ENCODE measurements at places on chromosomes 7 and 10. TPM values are rescaled to one million over a fixed set of nuclear protein-coding genes. Genes with fewer than 3 reads are reported as not detected.

- H3K4me3 ChIP-seq = no peak overlapping the region
- no peaks in the 10 kb centered on the region for H3K4me1 ChIP-seq
Observed at GRCh38 chr7:42545049-42545724, 308.2 kb upstream of the GLI3 start.

DNA sequence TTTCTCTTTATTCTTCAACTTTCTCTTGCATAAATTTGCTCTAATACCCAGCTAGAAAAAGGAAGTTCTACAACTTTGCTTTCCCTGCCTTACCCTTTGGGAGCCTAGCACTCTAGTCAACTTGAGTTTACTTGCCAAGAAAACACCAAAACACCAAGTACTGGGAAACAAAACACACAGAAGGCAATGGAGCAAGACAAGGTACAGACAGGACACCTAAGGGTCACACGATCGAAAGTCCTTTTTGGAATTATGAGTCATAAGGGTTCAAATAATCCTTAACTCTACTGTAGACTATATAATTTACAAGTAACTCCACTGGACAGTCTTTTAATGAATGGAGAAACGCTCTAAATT, 42.6 kb upstream of the ANAPC16 start:
- DNase-seq = no peak
- H3K27ac ChIP-seq = no peak overlapping the region
- no peak overlapping the region for H3K4me3 ChIP-seq
- H3K4me1 ChIP-seq = peaks cover 4% of the 10 kb centered on the region

DNA sequence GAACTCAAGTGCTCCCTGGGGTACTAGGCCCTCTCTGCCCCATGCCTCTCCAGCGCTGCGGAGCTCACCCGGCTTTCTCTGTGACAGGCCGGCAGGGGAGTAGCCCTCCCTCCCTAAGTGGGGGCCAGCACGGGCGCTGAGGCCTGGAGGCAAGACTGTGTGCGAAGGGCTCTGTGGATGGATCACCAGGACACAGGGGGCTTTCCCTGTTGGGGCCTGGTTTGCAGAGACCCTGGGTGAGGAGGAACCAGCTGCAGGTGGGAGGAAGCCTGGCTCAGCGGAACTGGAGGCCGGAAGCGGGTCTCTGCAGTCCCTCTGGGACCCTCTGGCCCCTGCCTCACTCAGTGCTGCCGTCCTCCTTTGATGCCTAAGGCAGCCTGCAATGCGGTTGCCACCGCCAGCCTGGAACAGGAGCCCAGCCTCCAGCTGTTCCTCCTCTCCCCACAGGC, 106.0 kb downstream of the CYTH3 start:
- H3K36me3 ChIP-seq = peaks cover 33% of the 10 kb centered on the region
- DNase-seq = no peak
- H3K27me3 ChIP-seq = no peaks in the 10 kb centered on the region
- peaks cover 11% of the 10 kb centered on the region for H3K4me1 ChIP-seq
- H3K4me3 ChIP-seq = no peak overlapping the region

GRCh38 chr7:46034056-46034768, 113.1 kb upstream of the IGFBP3 start:
- H3K27me3 ChIP-seq = no peaks in the 10 kb centered on the region
- H3K4me3 ChIP-seq = no peak overlapping the region
- DNase-seq = peak; percentile 33
- H3K4me1 ChIP-seq = no peaks in the 10 kb centered on the region

DNA sequence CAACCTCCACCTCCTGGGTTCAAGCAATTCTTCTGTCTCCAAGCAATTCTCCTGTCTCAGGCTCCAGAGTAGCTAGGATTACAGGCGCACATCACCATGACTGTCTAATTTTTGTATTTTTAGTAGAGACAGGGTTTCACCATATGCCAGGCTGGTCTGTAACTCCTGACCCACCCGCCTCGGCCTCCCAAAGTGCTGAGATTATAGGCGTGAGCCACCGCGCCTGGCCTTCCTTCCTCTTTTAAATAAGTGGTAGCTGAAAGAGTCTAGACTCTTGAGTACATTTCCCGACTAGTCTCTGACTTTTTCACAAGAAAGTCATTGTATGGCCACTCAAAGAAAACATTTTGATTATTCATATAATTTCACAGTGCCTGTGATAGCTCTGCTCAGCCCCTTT, 636.2 kb upstream of the ANKRD30A start:
- H3K27me3 ChIP-seq = no peaks in the 10 kb centered on the region
- H3K27ac ChIP-seq = no peak overlapping the region
- no peaks in the 10 kb centered on the region for H3K36me3 ChIP-seq
- no peak for DNase-seq
- peaks cover 2% of the 10 kb centered on the region for H3K4me1 ChIP-seq

The TMEM213 gene
- not detected for total RNA-seq

The ZNF679 gene
- total RNA-seq = not detected

The SLC26A5 gene
- total RNA-seq = not detected

The POLR1F gene
- 16.9 TPM for total RNA-seq

The SEMA3D gene
- 12.1 TPM for total RNA-seq

The WNT2 gene
- total RNA-seq = 3.9 TPM

Measured in fibroblast of lung (primary cell).